ENCODE measurements at places on chromosomes 1 and 21. TPM values are rescaled to one million over a fixed set of nuclear protein-coding genes. Genes with fewer than 3 reads are reported as not detected.
A peak's percentile ranks its signal among the peaks of the same experiment; 100 is the strongest.

DNA sequence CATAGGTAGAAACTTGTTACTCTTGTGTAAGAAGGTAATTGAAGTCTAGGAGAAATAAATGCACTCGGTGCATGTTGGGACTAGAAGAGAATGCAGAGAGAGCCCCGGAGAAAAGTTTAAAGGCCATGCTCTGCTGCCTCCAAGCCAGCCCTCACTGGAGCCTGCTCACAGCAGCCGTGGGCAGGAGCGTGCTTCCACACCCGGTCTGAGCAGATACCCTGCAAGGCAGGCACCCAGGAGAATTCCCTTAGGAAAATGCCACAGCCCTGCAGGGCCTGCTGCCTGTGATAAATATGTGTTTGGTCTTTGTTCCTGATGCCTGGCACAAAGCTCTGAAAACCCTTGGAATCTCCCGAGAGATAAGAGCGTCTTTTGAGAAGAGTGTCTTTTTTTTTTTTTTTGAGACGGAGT is 22.8 kb downstream of the C2CD2 start:
- no peak for DNase-seq

DNA sequence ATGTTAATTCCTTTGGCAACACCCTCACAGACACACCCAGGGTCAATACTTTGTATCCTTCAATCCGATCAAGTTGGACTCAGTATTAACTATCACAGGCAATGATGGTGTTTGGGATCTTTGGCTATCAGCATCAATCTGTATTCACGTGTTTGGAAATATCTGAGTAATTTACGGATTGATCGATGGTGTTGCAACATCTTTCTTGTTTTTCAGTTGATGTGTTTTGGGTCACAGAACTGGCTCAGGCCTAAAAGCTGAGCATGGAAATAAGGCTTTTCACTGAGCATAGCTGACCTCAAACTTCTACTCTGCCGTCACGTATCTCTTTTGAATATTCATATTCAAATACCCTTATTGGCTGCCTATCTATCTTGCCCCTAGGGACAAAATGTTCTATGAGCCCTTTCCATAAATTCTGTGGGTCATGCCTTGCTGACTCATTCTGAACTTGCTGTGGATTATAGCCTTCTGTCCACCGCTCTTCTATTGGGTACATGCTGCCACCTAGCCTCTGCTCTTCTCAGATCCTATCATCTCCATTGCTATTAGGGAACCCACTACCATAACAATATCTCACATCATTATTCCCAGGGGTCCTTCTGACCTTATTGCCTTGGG is 156.0 kb downstream of the PDE4B start:
- no peak for DNase-seq

The GBP5 gene
- polyA plus RNA-seq = 16.9 TPM

The EEIG2 gene
- polyA plus RNA-seq = 8.4 TPM

GRCh38 chr1:201937624-201938213 is 8.6 kb downstream of the LMOD1 start:
- DNase-seq = no peak

GRCh38 chr1:106831511-106831910 is 225.0 kb upstream of the PRMT6 start:
- no peak for DNase-seq

DNA sequence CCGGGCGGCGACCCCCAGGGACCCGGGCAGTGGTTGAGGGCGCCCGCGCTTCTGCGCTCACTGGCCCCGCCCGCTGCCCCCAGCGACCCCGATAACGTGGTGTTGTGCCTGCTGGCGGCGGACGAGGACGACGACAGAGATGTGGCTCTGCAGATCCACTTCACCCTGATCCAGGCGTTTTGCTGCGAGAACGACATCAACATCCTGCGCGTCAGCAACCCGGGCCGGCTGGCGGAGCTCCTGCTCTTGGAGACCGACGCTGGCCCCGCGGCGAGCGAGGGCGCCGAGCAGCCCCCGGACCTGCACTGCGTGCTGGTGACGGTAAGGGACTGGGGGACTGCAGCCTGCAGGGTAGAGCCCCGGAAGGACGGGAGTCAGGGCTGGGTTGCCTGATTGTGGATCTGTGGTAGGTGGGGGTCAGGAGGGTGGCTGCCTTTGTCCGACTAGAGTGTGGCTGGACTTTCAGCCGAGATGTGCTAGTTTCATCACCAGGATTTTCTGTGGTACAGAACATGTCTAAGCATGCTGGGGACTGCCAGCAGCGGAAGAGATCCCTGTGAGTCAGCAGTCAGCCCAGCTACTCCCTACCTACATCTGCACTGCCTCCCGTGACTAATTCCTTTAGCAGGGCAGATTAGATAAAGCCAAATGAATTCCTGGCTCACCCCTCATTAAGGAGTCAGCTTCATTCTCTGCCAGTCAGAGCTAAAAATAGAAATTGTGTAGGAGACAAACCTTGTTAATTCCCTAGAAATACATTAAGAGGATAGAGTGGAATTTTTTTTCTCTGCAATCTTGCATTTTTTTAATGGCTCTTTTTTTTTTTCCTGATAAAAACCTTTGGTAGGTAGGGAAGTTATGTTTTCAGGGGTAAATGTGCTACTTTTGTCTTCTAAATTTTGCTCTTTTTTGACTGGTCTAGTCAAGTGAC is 1.5 kb downstream of the GADD45A start:
- peak; percentile 96 for DNase-seq

GRCh38 chr1:89085781-89086180 is 20.8 kb upstream of the GBP1 start:
- DNase-seq = peak; percentile 69

DNA sequence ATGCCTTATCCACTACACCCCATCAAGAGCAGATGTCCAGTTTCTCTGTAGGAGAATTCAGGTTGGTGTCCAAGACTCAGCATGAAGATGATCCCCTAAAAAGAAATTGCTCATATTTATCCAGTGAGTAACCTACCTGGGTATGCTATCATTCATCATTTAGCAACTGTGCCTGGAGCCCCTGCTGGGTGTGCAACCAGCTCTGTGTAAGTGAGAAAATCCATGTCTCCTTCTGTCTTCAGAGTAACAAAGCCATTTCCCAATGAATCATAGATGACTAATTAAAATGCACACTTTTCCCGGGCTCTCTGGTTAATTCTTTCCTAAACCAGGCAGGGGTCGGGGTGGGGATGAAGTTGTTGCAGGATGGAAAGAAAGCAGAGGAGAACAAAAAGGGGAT is 35.8 kb downstream of the OLFML3 start:
- no peak for DNase-seq

DNA sequence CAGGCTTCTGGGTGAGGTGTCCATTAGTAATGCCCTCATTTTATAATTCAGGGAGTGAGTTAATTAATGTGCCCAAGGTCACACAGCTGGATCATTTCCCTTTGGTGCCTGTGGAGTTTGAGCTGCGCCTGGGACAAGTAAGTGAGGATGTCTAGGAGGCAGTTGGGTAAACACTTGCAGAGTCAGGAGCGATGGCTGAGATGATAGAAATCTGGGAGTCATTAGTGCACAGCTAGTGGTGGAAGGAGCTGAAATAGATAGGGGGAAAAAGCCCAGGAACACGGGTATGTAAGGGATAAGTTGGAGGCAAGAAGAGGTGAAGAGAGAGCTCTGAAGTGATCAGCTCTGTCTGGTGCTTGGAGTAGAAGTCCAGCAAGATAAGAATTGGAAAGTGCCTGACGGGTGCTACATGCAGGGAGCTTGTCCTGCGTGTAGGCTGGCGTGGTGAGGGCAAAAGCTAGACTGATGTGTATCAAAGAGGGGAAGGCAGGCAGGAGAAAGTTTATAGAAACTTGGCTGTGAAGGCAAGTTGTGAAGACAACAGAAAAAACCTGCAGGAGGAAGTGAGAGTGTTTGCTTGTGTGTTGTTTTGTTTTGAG is 1.7 kb upstream of the SCAF4 start:
- DNase-seq = no peak

The DMRTA2 gene
- polyA plus RNA-seq = not detected

- peak; percentile 64 for DNase-seq
These were observed 7.8 kb downstream of the F11R start for GRCh38 chr1:161013131-161013487.

DNA sequence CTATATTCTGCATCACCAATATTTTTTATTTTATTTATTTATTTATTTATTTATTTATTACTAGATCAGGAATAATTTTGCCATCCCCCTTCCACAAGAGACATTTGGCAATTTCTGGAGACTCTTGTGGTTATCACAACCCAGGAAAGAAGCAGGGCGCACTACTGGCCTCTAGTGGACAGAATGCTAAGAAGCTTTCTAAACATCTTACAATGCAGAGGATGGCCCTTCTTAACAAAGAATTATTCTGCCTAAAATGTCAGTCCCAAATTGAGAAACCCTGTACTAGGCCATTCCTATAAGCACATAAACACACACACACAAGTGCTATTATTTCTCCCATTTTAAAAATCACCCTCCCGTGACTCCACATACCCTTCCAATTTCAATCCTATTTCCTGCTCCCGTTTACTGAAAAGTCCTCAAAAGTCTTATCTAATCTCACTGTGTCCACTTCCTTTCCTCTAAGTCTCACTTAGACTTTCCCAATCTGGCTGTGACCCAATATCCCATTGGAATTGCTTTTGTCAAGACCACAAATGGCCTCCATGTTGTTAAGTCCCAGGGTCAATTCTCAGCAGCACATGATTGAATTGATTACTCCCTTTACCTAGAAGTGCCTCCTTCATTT is 43.7 kb upstream of the RNF11 start:
- peak; percentile 63 for DNase-seq

The SAMD13 gene
- polyA plus RNA-seq = 0.39 TPM

The LCE3E gene
- polyA plus RNA-seq = not detected

- DNase-seq = no peak
These were observed 3.1 kb downstream of the ACADM start for GRCh38 chr1:75727571-75727970.

GRCh38 chr1:47906009-47906432 is 91.2 kb downstream of the TRABD2B start:
- DNase-seq = no peak

Data from CD14-positive monocyte (primary cell).